Fibroblast of lung (primary cell): ENCODE measurements at places on chromosomes 1 and 21.
A peak's percentile ranks its signal among the peaks of the same experiment; 100 is the strongest.

GRCh38 chr1:32695098-32695904 is 7.3 kb downstream of the SYNC start:
- DNase-seq = peak; percentile 84

GRCh38 chr1:245997471-245998258 is 509.4 kb downstream of the SMYD3 start:
- DNase-seq = peak; percentile 82

DNA sequence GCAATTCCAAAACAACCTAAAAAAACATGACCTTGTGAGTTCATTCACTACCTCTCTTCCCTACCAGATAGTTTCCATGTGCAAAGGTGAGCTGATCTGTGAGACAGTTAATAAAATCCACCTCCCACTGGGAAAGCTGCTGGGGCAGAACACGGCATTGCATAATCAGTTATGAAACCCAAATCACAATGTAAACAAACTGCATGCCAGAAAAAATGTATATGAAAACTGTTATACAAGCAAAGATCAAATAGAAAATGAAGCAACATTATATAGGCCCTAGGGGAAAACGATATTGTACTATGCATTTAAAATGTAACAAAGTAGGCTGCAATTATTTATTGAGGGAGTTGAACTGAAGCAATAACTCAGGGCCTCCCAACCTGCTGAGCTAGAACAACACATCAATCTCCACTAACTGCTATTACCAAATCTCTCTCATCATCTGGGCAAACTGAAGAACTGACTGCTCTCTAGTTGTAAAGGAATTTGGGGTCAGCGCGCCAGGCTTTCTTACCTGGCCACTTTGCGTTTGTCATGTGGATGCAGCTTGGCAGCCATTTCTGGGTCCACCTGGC is 31.0 kb downstream of the TRIT1 start:
- DNase-seq = no peak

GRCh38 chr21:36534656-36535055 is 54.7 kb upstream of the CLDN14 start:
- DNase-seq = no peak

- no peak for DNase-seq
Measured at GRCh38 chr1:57132993-57133622, 167.3 kb upstream of the C8B start.

DNA sequence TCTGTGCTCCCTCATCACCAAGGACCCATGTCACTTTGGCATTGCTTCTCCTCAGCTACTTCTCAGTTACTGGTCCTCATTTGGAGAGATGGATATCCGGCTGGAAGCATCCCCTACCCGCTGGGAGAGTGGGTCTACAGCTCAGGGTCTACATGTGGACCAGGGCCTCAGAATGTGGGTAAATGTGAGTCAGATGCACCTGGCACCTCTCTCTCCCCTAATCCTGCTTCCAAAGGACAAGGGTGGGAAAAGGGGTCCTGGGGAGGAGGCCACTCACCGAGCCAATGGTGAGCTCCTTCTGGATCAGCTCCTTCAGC is 908 bp downstream of the S100A6 start:
- no peak for DNase-seq

- DNase-seq = no peak
Measured at GRCh38 chr1:30159015-30159414, 564.4 kb downstream of the MATN1 start.

- DNase-seq = no peak
Measured at GRCh38 chr1:6145864-6146410, 34.2 kb downstream of the CHD5 start.

DNA sequence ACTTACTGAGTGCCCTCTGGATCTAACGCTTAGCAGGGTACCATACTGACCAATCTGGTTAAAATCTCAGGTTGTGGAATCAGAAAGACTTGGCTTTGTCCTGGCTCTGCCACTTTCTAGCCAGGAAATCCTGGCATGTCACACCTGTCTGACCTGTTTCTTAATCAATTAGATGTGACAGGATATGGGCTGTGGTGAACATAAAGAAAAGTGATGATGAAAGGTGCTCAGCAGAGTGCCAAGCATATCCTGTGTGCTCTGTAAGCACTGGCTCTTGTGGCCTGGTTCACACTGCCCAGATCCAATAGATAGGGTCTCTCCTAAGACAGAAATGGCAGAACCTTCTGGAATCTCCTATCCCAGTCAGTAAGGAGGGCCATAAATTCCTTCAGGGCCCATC is 53.9 kb downstream of the PHC2 start:
- DNase-seq = no peak

GRCh38 chr1:225919906-225920305 is 4.1 kb downstream of the PYCR2 start:
- peak; percentile 92 for DNase-seq

DNA sequence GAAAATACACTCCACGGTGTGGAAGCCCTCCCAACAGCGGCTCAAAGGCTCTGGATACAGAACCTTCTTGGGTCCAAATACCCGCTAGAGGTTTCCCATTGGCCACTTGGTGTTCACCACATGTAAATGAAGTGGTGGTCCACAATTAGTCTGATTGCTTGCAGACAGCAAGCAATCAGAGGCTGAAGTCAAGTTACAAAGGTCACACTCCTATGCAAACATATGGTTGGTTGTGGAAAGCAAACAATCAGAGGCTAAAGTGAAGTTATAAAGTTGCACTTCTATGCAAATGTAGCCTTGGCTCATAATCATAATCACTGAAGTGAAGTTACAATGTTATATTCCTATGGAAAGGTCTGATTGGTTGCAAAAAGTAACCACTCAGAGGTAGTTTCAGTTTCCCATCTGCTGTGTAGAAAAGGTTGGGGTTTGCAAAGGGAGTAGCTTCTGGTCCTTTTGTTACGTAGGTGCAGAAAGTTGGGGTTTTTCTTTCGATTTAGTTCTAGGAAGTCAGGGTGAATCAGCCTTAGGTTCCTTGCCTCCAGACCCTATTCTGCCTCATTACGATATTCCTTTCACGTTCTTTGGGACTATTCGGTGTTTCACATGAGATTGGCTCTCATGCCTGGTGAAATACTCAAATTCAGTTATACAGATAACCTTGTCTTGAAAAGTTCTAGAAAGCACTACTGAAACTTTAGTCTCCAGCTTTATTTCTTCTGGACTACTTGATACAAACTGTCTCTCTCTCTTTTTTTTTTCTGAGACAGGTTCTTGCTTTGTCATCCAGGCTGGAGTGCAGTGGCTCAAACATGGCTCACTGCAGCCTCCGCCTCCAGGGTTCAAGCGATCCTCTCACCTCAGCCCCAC is 36.7 kb upstream of the MTF2 start:
- DNase-seq = no peak

DNA sequence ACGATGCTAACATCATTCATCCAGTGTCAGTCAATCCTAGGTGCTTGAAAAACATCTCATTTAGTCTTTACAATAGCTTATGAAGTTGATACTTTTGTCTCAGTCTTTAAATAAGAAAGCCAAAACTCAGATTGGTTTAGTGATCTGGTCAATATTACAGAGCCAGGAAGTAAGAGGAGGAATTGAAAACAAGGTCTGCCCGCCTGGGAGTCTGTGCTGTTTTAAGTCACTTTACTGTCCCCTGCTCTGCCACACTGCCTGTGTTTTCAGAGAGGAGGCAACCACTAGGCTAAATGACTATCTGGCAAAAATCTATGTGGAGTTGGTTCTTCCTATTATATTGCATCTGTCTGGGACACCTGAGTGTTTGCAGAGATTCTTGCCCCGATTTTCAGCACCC is 62.3 kb downstream of the ST6GALNAC3 start:
- DNase-seq = no peak

DNA sequence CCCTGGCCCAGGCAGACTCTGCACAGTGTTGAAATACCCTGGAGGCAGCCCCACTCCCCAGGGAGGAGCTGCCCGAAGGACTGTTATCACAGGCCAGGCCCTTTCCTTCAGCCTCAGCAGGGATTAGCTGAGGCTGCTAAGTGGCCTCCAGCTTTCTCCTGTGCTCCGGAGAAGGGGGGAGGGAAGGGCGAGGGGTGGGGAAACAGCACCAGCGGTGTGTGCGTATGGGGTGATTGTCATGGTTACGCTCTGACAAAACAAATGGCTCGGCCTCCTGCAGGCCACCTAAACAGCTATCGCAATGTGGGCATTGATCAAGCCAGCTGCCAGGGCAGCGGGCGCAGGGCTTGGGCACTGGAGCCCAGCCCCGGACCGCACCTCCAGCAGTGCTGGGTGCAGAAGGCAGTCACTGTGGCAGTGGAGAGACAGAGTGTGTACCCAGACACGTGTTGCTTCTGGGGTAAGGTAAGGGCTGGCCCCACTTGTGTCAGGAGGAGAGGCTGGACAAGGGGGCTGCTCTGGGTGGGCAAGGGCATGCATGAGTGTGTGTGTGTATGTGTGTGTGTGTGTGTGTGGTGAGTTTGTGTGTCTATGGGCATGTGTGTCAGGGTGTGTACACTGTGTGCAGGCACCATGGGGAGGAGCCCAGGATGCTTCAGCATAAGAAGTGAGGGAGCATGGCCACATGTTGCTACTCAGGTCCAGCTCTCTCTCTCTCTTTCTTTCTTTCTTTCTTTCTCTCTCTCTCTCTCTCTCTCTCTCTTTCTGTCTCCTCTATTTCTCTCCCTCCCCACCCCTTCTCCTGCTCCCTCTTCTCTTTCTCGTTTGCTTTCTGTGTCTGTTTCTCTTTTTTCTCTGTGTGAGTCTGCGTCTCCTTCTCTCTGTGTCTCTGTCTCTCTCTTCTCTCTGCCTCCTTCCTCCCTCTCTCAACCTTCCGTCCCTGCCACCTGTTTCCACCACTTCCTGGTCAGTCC is at the start of gene VWA5B1:
TSS of gene VWA5B1 (plus strand) at position 252 of the 974 bp plus-strand sequence. CDS start 19,727 bp downstream, outside the sequence.
- DNase-seq = no peak

GRCh38 chr1:110495926-110496600 is 22.9 kb downstream of the KCNA10 start:
- peak; percentile 74 for DNase-seq

- no peak for DNase-seq
Measured at GRCh38 chr1:186178426-186179043, 196.5 kb downstream of the TPR start.

- DNase-seq = no peak
Measured at GRCh38 chr1:162626761-162627160, 5.5 kb upstream of the DDR2 start.

- DNase-seq = no peak
Measured at GRCh38 chr1:187848321-187848720, 1019.6 kb downstream of the PLA2G4A start.

- no peak for DNase-seq
Measured at GRCh38 chr1:236400061-236400603, 6.0 kb downstream of the EDARADD start.

GRCh38 chr1:225848030-225848955 is 33.9 kb downstream of the TMEM63A start:
- no peak for DNase-seq
